NCI-H1694 treated with DMSO at 0.1 percent for 48 hours (cell line): ENCODE measurements at places on chromosomes 5 and 9.

DNA sequence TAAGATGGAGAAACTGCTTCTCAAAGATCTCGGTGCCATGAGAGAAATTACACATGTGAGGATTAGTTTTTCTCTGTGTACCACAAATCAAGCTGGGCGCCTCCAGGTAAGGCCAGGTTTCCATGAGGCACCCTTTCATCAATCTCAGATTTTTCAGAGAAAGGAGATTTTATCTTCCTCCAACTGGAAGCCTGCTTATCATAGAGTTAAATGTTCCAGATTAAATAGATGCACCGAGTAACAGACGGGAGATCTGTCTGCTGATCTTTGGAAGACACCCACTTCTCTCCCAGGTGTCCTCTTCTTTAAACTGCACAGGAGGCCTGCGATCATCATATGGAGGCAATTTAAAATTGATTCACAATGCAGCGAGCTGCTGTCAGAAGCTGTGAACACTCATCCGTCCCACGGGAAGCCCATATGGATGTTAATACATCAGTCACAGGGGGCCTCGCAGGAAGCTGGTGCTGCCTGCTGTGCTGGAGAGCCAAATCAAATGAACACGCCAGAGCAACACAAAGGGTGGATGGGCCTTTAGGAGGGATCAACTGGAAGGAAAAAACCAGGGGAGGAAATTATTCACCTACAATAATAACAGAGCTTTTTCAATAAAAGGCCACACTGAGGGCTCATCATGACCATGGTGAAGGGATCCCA, 93.3 kb downstream of the TLE1 start:
- DNase-seq: peak; percentile 49

GRCh38 chr5:124554746-124555578, 191.5 kb downstream of the ZNF608 start:
- DNase-seq: no peak

- DNase-seq: no peak
These were observed 19.8 kb downstream of the PCDHAC2 start for GRCh38 chr5:140986117-140986521.

- no peak for DNase-seq
These were observed 13.0 kb upstream of the CXXC5 start for GRCh38 chr5:139635191-139635590.

GRCh38 chr5:125411071-125411743, 664.8 kb upstream of the ZNF608 start:
- DNase-seq: peak; percentile 85

GRCh38 chr5:94776167-94776566, 157.7 kb downstream of the SLF1 start:
- peak; percentile 40 for DNase-seq

- DNase-seq: no peak
These were observed 9.9 kb upstream of the IQGAP2 start for GRCh38 chr5:76393035-76393680.

- DNase-seq: peak; percentile 70
These were observed 4.0 kb upstream of the RANBP3L start for GRCh38 chr5:36305571-36306326.

DNA sequence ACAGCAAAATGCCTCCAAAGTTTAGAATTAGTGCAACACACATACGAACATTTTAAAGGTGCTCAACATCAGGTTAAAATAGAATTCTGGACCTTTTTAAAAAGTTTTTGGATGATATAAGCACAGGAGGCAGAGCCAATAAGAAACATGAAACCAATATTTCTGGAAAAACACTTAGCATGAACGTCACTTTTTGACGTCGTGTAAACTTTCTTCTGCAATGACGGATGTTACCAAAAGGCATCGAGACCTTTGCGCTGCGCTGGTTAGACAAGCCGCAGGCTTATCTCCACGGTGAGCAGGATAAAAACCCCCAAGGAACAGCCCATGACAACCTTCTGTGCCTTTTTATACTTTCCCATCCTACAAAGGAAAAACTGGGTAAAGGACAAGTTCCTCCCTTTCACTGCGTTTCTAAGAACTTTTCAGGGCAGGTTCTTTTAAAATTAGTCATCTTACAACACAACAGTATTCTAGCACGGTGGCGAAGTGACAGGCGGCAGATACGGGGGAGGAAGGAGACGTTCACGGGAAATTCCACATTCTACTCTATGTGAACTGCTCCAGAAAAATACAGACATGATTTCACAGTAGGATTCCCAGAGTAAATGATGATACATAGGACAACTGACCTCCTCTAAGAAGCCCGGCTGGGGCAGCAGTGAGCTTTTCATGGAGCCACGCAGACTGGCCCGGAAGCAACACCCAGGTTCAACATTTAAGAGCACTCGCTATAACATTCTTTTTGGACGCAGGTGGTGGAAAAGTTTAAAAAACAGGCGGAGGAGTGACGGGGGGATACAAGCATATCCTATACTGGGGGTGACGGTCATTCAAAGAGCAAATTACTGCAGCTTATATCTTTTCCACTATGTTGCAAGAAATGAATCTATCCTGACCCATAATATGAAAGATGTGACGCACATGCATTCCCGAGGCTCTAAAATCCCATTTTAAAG, 52.4 kb downstream of the USP20 start:
- no peak for DNase-seq
